Activated T-cell treated with anti-CD3 and anti-CD28 coated beads, Interleukin-2, amount 50 U/mL, for 48 hours (primary cell): ENCODE measurements at places on chromosomes 5 and 9.

GRCh38 chr9:114889802-114890224 lies 40.6 kb downstream of the TNFSF8 start:
- peak; percentile 48 for DNase-seq

GRCh38 chr5:149931992-149932436 lies 12.6 kb downstream of the PDE6A start:
- DNase-seq = no peak

- no peak for DNase-seq
Measured at GRCh38 chr9:15524845-15525455, 14.2 kb upstream of the PSIP1 start.

DNA sequence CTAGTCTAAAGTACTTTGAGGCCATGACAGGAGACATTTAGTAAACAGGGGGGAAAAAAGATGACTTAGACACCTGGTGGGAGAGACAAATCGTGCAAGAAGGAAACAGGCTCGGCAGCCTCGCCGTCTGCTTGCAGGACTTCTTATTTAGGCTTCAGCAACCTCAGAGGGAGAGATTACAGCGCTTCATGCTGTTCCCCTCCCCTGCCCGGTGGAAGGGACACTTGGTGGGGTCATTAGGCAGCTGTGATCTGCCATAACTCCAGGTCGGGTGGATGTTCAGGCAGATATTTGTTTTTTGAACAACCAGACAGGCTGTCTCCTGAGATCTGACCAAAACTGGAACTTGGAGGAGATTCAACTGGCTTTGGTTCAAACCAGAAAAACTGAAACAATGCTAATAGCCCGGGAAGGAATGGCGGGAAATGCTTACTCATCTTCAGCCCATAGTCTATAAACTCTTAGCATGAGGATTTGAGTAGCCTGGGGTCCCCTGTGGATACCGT lies 38.1 kb upstream of the CD180 start:
- DNase-seq = no peak

GRCh38 chr9:124497441-124497840 lies 9.8 kb downstream of the NR5A1 start:
- no peak for DNase-seq

- DNase-seq = no peak
Measured at GRCh38 chr9:16075696-16076095, 522.9 kb downstream of the CCDC171 start.

DNA sequence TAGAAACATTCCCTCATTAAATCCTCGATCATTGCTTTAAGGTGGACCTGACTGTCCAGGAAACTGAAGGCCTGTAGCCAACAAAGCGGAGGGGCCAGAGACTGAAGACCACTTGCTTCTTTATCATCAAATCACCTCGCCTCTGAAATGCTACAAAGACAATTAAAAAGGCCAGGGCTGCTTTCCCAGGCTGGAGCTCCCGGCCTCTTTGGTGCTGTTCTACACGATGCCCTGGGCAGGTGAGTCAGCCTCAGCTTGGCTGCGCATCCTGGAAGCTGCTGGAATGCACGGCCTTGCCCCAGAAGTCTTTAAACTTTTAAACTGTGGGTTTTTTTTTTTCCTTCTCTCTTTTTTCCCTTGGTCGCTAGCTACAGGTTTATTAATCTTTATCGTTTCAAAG lies 46.5 kb downstream of the SH3PXD2B start:
- no peak for DNase-seq

DNA sequence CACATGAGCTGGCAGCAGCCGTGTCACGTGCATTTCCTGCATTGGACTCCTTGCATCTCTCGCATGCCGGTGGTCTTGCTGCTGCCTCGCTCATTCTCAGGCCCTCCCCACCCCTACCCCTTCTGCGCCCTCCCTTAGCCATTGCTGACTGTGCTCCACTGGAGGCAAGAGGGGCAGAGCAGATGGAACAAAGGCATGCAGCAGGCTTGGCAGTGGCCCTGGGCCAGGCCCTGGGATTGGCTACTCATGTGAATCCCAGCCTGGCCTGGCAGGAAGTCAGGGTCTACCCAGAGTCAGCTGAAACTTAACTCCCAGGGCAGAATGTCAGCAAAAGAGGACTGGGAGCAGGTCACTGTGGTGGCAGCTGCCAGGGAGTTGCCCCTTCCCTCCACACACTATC lies 62.3 kb downstream of the TSTD2 start:
- no peak for DNase-seq

- DNase-seq = no peak
Measured at GRCh38 chr5:15004506-15004905, 132.9 kb upstream of the ANKH start.
